ENCODE measurements at places on chromosomes 16 and 17.

DNA sequence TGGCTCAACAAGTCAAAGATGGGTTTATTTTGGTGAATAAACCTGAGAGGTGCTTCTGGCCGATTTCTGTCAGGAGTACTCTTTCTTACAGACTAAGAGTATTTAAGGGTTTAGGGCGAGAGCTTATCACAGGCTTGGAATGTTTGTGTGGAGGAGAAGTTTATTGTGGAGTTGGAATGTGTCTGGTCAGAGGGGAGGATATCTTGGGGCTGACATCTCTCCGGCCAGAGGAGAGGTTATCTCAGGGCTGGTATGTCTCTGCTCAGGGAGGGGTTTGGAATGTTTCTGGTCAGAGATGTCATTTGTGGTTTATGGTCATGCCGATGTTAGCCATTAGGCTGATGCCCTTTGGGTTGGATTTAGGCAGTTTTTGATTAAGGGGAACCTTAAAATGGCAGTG lies 236.4 kb upstream of the EEF2KMT start:
- no peak for DNase-seq

GRCh38 chr16:67278773-67279295 lies 498 bp upstream of the PLEKHG4 start:
- no peak for DNase-seq

GRCh38 chr16:11165894-11166665 lies 89.9 kb downstream of the SOCS1 start:
- DNase-seq: no peak

- no peak for DNase-seq
Measured at GRCh38 chr17:40951011-40951622, 13.7 kb upstream of the KRT23 start.

- no peak for DNase-seq
Measured at GRCh38 chr17:29836643-29837042, 93.4 kb downstream of the SSH2 start.

- DNase-seq: no peak
Measured at GRCh38 chr17:76848670-76849069, 19.5 kb upstream of the MGAT5B start.

- DNase-seq: no peak
Measured at GRCh38 chr16:27579087-27579980, 29.4 kb downstream of the KATNIP start.

DNA sequence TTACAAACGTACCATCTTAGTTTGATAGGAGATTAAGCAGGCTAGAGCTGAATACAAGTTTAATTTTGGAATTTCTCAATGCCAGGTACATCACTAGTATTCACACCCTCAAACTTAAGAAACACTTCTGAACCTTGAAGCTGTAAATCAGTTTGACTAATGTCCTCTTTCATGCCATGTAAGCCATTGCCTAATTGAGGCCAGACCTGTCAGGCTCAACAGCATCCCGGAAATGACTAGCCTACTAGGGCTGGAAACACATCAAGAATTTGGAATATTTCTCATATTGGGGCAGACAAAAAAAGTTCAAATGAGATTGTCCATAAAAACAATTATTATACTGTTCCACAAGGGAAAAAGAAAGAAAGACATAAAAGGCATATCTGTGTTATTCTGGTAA lies 1.7 kb downstream of the USP32 start:
- DNase-seq: no peak

DNA sequence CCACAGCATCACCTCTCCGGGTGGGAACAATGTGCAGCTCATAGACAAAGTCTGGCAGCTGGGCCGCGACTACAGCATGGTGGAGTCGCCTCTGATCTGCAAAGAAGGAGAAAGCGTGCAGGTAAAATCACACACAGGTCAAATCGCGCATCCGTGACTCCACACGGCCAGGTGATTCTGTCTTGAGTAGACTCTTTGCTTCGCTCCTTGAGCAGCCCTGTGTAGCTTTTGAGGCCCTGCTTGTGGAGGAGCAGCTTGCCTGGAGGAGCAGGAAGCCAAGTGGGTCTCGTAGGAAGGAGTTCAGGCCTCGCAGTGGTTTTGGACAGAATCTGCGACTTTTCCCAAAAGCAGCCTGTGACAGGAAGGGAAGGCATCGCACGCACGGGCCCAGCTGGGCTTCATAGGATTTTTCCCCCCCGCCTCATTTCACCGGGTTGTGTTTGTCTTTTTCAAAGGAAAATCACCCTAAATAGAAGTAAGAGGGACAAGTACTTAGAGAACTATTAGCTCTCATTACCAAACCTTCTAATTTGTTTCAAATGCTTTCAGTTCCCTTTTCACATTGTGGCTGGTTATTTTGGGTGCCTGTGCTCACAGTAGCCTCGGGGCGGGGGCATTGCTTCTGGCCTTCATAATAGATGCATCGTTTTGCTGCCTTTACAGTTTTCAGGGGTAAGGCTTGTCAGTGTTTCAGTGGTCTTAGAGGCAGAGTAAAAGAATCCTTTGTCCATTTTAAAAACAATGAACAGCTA lies 71.5 kb downstream of the SEC14L1 start:
- DNase-seq: no peak

DNA sequence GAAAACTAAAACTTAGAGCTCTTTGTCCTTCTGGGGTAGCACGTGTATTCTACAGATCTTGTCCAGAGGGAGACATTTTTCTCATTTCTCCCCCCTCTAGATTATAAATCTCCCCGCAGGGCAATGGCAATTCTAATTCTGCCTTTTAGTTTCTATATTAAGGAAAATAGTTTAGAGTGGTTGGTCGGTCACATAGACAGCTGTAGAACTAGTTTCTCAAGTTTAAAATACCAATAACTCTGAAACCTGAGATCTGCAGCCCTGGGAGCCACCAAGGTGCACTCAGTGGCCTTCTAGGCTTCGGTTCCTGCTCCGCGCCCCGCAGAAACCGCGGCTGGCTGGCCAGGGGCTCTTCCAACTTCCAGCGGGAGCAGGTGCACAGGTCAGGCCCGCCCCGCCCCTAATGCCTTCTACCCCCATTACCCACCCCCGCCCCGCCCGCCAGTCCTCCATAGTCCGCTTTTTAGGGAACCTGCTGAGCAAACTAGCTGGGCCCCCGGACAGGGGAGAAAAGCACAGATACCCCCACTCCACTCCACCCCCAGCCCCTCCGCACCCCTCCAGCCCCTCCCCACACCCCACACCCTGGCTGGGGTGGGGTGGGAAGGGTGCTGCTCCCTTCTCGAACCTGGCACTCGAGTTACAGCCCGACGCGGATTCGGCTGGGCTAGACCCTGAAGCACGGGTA lies 431 bp downstream of the SLFN11 start:
- DNase-seq: no peak

- no peak for DNase-seq
Measured at GRCh38 chr17:16287563-16288027, 65.7 kb downstream of the CENPV start.

GRCh38 chr17:19284005-19284959 lies 47.1 kb downstream of the EPN2 start:
- DNase-seq: no peak

DNA sequence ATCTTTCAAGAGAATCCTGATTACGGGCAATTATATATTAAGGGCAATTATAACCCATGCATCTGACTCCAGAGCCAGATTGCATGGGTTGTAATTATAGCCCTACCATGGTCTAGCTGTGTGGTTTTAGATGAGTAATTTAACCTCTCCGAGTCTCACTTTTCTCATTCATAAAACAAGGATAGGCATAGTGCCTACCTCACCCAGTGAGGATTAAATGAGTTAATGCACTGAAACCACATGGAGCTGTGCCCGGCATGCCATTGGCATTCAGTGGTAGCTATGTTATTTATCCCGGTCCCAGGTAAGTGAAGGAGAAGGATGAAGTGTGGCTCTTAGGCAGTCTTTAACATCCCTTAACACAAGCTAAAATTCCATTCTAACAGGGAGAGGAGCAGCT lies 6.3 kb downstream of the SNX20 start:
- DNase-seq: no peak

DNA sequence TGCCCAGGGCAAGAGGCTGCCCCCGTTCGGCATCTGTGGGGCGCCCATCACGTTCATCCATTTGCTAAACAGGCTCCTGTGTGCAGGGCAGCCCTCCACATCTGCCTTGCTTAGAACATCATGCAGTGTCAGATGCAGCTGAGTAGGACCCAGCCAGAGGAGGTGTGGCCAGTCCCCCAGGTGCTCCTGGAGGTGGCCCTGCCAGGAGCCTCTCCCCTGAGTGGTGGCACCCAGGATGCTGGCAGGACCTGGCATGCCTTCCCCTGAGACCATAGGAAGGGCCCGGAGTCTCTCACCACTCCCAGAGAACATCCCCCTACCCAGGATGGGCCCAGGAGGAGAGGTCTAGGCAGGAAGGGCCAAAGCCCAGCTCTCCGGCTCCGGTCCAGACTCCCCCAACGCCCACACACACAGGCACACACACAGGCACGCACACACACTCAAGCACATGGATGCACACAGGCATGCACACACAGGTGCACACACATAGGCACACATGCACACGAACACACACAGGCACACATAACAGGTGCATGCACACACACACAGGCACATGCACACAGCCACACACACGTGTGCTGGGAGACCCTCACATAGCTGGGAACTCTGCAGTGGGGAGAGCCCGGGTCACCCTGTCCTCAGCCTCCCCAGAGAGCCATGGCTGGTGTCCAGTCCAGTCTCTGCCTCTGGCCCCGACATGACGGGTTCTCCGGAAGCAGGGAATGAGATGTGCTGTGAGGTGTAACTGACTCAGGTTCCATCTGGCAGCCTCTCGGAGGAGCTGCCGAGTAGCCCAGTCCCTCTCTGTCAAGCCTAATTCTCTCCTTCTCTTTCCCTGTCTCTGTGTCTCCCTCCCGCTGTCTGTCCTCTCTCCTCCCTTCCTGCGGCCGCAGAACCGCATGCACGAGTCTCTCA lies 74.6 kb downstream of the AMFR start:
- no peak for DNase-seq

DNA sequence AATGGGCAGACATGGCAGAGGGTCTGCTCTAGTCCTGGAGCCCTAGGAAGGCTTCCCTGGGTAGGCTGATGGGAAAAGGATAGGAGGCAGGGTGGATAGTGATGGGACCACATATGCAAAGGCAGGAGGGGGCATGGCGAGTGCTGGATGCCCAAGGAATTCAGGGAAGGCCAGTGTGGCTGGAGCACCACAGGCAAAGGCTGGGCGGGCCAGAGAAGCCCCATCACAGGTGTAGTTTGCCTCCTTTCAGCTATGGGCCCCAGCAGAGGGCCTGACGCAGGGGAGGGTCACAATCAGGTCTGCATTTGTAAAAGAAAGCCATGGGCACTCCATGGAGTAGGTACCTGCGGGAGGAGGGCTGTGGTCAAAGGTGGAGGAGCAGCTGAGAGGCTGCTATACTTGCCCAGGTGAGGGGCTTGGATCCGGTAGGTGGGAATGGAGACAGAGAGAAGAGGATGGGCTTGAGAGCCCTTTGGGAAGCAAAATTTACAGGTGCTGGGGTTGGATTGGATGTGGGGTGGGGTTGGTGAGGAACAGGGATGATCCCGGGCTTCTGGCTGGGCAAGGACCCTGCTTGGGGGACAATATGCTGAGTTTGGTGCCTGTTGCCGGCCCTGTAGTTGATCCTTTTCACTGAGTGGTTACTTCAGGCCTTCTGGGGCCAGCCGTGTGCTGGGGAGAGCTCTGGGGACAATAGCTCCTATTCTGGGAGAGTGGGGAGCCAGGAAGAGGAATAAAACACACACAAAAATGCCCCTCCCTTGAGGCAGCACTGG lies 6.5 kb upstream of the COL1A1 start:
- no peak for DNase-seq

- no peak for DNase-seq
Measured at GRCh38 chr16:86930663-86931373, 352.5 kb downstream of the FOXL1 start.

DNA sequence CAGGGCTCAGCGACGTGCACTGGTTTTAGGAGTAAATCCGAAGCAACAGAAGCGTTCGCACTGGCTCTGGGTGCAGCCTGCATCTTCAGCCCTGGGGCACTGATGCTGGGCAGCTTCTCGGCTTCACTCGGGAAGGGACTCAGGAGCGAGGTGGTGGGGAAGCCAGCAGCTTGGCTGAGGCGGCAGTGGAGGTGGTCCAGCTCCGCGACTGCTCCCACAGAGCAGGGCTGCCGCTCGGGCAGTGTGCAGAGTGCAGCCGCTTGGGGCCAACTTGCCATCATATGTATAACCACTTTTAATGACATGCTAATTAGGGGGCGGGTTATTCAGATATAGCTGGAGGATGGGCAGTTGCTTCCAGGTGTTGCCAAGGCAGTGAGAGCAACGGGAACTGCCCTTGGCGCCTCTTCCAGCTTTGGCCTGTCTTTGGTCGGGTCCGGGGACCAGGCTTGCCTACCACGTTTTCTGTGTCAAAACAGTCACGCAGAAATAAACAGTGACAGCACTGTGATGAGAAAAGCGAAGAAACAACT lies 26.7 kb downstream of the METRNL start:
- no peak for DNase-seq

DNA sequence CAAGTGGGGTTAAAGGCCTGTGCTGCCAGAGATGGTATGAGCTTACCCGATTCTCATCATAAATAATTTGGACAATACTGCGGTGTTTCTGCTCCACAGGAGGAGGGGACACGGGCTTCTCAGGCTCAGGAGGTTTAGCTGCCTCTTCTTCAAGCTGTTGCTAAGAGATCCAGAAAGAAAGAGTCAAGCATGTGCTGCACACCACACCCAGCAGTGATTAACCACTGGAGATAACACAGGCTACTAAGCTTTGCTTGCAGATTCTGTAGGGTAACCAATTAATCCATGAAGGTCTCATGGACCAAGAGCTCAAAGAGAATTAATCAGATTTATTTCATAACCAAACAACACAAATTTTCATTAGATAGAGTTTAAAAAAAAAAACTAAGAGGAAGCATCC lies 56.6 kb downstream of the NCOR1 start:
- no peak for DNase-seq

- no peak for DNase-seq
Measured at GRCh38 chr17:9150446-9151090, 129.3 kb downstream of the NTN1 start.

- no peak for DNase-seq
Measured at GRCh38 chr16:55911616-55912015, 36.4 kb upstream of the CES5A start.

GRCh38 chr17:48549914-48550501 lies 5.1 kb upstream of the HOXB2 start:
- DNase-seq: no peak

DNA sequence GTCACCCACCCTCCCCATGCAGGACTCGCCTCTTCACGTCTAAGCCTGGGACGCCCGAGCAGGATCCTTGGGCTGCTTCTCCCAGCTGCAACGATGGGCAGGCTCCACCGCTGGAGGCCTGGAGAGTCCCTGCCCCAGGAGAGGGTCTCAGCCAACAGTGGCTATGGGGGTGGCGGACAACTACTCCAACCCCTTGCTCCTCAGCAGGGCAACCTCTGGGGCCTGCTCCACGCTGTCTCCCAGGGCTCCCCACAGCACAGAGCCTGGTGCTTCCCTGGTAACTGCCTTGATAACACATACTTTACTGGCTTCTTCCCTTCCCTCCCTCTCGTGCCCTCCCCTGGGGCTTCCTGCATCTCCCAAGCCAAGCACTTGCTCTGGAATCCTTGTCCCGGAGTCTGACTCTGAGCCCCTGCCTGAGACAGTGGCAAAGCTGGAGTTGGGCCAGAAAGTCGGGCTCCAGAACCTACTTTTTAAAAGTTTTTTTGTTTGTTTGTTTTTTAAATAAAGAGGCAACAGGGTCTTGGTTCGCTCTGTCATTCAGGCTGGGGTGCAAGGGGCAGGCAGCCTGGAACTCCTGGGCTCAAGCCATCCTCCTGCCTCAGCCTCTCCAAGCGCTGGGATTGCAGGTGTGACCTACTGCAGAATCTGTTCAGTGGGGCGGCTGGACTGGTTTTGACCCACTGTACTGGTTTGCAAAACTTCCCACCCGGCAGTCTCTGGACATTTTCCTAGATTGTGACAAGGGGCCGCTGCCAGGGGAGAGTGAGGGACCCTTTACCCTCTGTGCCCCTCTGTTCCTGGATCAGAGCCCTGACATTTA lies 99.4 kb downstream of the TNFRSF13B start:
- no peak for DNase-seq
